NCI-H1105 (cell line): ENCODE measurements at places on chromosomes 11 and 22.

DNA sequence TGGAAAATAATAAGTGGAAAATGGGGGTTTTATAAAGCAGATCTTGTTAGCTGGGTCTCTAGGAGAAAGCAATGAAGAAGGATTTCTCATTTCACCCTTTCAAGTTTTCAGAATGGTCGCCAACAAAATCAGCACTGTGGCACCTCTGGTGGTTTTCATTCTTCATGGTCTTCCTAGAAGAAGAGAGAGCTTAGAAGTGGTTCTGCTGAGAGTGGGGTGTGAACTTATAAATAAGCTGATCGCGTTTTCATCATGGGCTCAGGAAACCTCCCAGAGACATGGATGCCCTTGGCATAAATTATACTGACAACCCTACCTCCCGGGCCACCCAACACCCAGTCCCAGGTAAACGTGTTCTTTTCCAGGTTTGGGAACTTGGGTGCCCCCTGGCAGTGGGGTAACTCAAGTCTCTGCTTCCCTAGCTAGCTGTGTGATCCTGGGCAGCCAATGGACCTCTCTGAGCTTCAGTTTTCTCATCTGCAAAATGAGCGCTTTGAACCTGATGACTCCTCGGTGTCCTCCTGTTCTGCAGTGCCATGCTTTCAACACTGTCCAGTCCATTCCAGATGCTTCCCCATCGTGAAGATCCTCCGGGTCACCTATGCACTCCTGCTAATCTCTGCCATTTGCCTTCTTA lies 72.6 kb upstream of the GRAMD1B start:
- DNase-seq: no peak

GRCh38 chr11:73406619-73407018 lies 30.4 kb downstream of the RELT start:
- DNase-seq: no peak

DNA sequence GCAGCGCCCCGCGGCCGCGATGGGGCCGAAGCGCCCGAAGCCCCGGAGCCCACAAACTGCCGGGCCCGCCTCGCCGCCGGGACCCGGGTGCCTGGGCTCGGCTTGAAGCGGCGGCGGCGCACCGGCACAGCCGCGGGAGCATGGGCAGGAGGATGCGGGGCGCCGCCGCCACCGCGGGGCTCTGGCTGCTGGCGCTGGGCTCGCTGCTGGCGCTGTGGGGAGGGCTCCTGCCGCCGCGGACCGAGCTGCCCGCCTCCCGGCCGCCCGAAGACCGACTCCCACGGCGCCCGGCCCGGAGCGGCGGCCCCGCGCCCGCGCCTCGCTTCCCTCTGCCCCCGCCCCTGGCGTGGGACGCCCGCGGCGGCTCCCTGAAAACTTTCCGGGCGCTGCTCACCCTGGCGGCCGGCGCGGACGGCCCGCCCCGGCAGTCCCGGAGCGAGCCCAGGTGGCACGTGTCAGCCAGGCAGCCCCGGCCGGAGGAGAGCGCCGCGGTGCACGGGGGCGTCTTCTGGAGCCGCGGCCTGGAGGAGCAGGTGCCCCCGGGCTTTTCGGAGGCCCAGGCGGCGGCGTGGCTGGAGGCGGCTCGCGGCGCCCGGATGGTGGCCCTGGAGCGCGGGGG lies 346 bp downstream of the FJX1 start:
- no peak for DNase-seq

- no peak for DNase-seq
These were observed 89.3 kb upstream of the OPCML start for GRCh38 chr11:133621611-133622010.

- DNase-seq: no peak
These were observed 16.5 kb upstream of the OR9G4 start for GRCh38 chr11:56764976-56765375.
